ENCODE measurements at places on chromosomes 13 and 19.

DNA sequence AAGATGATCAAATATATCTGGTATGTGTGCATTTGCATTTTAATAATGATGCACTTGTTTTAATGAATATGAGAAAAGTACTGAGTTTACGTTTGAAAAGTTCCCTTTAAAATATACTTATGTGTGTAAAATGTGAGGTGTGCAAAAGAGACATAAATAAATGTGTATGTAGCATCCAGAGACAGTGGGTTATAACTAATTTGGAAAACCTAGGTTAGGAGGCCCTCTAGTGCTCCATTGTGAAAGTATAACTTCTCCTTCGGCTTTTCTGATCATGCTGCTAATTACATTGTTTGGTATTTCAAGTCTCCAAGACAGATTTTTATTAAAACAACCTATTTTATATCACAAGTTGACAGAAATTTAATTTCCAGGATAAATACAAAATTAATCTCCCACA, 30.1 kb downstream of the SCEL start:
- DNase-seq, result peak; percentile 30

GRCh38 chr13:25268561-25268960, 18.7 kb downstream of the MTMR6 start:
- no peak for DNase-seq

DNA sequence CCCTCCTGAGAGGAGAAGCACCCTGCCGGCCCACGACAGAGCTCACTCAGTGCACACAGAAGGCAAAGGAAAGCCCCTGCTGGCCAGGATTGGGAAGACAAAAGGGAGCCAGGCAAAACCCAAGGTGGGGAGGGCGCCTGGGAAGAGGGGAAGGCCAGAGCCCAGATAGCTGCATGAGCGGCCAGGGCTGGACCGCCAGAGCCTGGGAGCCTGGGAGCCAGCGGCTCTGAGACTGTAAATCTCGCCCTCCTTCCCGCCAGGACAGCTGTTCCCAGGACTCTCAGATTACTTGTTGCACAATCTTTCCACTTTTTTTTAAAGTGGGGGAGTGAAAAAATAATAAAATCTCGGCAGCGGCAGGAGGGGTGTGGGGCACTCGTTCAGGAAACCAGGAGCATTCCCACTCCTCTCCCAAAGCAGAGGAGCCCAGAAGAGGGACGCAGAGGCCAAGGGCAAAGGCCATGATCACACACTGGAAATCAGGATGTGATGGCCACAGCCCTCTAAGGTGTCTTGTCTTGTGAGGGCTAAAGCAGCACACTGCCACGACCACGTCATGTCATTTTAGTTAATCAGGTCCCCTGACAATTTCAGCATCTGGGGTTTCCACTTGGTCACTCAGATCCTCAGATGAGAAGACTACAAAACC, 19.6 kb upstream of the EPHX3 start:
- DNase-seq, result peak; percentile 99

DNA sequence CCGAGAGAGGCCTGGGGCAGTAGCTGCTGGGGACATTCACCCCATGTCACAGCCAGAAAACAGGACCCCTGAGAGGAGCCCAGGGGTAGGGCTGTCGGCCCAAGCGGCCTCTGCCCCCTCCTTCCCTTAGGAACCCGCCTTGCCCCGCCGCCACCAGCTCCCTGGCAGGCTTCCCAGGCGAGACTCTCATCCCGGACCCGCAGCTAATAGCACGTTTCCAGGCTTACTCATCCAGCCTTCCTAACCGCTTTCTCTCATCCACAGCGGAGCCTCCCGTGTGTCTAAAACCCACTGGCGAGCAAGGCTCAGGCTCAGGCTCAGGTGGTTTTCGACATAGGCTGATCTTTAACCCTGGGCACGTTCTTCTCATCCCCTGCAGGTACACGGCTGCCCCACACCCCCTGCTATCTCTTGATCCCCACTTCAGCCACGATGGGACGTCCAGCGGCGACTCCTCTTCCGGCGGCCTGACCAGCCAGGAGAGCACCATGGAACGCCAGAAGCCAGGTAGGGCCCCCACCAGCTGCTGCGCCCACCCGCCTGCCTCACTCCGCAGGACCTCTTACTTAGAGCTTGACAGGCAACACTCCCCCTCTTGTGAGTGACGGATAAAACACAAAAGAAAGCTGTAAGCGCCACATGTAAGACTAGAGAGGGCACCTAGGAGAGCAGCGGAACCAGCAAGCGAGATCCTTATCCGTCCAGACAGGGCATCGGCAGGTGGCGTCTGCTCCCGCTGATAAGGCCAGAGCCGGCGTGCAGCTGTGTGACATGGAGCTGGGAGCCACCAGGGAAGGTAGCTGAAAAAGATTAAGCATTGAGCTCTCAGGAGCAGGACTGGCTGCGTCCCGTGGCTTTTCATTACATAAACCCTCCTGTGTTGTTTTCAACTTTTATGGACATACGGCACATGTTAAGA, 71.3 kb downstream of the DPF1 start:
- no peak for DNase-seq

DNA sequence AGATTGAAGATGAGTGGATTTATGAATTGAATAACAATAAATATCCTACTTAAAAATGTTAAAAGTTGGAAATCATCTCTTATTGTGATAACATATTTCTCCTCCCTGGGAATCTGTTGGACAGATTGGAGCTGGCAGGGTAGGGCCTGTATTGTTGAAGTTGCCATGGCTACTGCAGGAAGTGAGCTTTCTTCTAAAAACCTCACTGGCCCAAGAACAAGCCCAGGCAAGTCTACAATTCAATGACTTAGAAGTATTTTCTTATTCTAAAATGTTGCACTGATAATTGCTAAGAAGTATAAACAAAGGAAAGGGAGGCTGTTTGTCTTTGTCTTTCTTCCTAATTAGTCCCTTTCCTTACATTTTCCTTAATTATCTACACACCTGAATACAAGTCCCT, 112.1 kb downstream of the DLEU7 start:
- peak; percentile 30 for DNase-seq

DNA sequence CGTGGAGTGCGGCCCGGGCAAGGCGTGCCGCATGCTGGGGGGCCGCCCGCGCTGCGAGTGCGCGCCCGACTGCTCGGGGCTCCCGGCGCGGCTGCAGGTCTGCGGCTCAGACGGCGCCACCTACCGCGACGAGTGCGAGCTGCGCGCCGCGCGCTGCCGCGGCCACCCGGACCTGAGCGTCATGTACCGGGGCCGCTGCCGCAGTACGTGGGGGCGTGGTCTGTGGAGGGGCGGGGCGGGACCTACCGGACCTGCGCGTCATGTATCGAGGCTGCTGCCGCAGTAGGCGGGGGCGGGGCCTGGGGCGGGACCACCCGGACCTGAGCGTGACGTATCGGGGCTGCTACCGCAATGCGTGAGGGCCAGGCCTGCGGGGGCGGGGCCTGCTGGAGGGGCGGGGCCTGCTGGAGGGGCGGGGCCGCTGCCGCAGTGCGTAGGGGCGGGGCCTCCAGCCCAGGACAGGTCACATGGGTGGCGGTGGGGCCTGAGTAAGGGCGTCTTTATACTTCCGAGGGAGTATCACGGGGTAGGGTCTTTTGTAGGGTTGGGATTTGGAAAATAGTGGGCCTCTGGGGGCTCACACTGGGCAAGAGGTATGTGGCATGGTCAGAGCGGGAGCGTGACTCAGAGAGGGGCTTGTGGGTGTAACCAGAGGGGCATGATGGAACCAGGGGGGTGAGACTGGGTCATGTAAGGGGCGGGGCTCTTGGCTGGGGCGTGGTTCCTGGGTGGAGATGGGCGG, 4.3 kb downstream of the FSTL3 start:
- DNase-seq, result peak; percentile 99

- no peak for DNase-seq
Observed at GRCh38 chr19:47417746-47418691, 1.3 kb downstream of the MEIS3 start.

- DNase-seq, result no peak
Observed at GRCh38 chr19:508204-509150, 1.2 kb downstream of the TPGS1 start.
